ENCODE measurements at places on chromosomes 7 and 10.

- no peak for DNase-seq
These were observed 12.2 kb downstream of the TRPV6 start for GRCh38 chr7:142873281-142873784.

- DNase-seq: no peak
These were observed 528.9 kb downstream of the CNTNAP2 start for GRCh38 chr7:146645383-146645976.

GRCh38 chr10:127009366-127009765 is 104.1 kb downstream of the DOCK1 start:
- DNase-seq: no peak

DNA sequence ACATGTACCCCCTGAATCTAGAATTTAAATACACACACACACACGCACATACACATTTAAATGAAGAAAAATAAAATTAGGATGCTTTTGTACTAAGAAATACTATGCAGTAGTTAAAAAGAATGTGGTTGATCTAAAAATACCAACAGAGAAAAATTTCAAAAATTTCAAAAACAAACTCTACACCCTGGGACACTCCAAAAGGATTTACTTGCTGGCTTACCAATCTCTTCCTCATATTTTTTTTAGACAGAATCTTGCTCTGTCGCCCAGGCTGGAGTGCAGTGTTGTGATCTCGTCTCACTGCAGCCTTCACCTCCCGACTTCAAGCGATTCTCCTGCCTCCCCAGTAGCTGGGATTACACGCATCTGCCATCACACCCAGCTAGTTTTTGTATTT is 80.9 kb downstream of the HIP1 start:
- DNase-seq: no peak

GRCh38 chr7:18675579-18675978 is 180.0 kb downstream of the HDAC9 start:
- no peak for DNase-seq

DNA sequence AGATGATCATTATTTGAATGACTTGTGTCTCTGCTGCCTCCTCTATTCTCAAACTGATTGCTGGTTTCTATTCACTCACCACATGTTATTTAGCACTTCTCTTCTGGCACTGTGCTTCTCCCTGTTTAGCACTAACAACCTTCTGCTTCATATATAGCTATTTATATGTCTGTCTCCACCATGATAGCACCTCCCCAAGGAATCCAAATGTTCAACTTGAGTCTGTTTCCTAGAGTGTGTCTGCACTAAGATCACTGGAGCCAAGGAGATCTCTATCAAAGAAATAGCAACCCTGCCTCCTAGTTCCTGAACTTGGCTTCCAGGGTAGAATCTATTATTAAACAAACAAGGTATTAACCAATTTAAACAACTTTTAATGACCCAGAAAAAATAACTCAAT is 104.5 kb downstream of the CYP26A1 start:
- no peak for DNase-seq

DNA sequence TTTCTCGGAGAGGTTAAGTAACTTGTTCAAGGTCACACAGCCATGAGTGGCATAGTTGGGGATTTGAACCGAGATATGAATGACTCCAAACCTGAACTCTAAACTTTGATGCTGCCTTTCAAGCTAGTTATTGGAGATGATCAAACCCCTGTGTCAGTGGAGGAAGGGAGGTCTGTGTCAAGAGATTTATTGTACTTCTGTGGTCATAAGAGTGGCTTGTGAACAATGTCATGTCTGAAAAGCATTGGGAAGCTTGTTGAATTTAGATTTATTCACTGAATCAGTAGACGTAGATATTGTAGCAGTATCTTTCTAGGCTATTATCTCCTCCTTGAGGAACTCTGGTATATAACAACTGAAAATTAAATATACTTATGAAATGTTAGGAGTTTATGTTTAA is 27.3 kb downstream of the SNX10 start:
- DNase-seq: no peak

GRCh38 chr10:30688456-30688855 is 58.9 kb upstream of the LYZL2 start:
- no peak for DNase-seq

GRCh38 chr7:51446785-51447184 is 130.2 kb upstream of the COBL start:
- DNase-seq: no peak

DNA sequence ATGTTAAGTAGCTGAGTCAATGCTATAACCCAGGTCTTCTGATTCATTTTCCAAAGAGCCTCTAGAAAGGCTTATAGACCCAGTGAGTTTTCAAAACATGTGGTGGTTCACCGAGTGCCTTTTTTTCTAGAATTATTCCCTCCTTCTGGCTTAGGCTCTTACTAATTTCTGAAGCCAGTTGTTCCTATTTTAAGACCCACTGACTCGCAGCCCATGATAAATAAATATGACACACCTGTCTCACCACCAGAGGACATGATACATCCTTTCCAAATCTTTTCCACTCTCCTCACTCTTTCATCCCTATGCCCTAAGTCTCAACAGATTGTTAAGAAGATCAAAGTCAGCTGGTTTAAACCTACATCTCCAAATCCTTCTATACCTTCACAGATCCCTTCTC is 126.0 kb upstream of the WNT16 start:
- no peak for DNase-seq

DNA sequence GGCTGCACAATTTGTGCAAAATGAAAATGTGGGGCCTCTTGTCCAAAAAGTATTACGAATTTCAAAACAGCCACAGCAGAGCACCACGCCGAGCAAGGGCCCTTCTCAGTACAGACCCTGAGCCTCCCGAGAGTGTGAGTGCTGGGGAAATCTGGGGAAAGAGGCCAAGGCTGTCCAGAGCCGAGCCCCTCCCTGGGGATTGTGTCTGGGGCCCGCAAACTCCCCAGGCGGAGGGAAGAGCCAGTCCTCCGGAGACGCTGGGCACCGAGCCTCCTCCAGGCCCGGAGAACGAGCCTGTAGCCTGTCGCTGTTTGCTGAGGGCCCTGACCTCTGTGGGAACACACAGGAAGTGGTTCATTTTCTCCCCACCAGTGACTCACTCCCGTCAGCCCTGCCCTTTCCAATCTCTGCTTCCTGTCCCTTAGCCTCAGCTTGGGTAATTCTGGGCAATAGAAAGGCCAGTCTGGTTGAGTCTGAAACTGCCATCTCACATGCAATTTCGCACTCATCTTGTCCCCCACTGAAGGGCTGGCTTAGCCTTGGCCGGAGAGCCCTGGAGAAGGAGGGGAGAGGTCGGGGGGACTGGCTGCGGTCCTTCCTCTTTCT is 19.5 kb upstream of the GNA12 start:
- no peak for DNase-seq

DNA sequence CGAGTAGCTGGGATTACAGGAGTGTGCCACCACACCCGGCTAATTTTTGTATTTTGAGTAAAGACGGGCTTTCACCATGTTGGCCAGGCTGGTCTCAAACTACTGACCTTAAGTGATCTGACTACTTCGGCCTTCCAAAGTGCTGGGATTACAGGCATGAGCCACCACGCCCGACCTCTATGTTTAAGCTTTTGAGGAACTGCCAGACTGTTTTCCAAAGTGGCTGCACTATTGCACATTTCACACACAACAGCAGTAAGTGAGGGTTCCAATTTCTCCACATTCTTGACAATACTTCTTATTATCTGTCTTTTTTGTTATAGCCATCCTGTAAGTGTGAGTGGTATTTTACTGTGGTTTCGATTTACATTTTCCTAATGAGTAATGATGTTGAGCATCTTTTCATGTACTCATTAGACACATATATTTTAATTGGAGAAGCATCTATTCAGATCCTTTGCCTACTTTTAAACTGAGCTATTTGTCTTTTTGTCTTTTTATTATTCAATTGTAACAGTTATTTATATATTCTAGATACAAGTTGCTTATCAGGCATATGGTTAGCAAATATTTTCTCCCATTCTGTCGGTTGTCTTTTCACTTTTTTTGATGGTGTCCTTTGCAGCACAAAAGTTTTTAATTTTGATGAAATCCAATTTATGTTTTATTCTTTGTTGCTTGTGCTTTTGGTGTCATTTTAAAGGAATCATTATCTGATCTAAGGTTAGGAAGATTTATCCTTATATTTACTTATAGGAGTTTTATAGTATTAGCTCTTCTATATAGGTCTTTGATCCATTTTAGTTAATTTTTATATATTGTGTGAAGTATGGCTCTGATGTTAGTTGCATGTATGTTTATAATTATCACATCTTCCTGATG is 12.8 kb upstream of the IRF5 start:
- no peak for DNase-seq

GRCh38 chr10:33032654-33033151 is 74.7 kb upstream of the ITGB1 start:
- no peak for DNase-seq

- peak; percentile 43 for DNase-seq
These were observed 58.4 kb downstream of the MAPK8 start for GRCh38 chr10:48364659-48365405.

DNA sequence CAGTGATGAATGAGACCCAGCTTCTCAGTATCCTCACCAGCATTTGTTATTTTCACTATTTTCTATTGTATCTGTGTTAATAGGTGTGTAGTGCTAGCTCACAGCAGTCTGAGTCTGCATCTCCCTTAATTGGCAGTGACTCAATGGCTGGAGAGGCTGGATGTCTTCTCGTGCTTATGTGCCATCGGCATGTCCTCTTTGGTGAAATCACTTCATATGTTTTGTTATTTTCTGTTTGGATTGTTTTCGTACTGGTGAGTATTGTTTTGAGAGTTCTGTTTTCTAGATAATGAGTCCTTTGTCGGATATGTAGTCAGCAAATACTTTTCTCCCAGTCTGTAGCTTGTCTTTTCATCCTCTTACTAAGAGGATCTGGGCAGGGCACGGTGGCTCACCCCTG is 66.1 kb downstream of the AMZ1 start:
- DNase-seq: no peak

DNA sequence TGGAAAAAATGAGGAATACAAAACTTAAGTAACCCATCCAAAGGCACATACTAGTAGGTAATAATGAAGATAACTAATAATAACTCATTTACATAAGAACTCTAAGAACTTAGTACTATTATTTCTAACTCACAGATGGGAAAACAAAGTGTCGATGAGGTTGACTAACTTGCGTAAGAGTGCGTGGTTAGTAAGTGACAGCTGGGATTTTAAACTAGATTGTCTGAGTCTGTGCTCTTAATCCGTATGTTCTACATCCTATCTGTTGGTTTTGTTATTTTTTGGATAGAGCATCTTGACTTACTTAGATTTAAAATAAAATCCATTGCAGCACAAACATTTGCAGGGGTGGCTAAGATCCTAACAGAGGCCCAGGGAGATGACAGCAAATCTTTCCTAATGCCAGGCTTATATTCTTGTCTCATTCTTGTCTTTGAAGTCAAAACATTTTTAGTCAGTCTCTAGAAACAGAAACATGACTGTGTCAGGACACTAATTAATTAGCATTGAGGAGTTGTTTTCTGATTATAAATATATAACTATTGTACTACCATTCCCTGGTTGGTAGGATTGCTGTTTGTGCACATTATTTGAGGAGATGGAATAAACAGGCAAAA is 11.7 kb downstream of the RPA3 start:
- DNase-seq: no peak

DNA sequence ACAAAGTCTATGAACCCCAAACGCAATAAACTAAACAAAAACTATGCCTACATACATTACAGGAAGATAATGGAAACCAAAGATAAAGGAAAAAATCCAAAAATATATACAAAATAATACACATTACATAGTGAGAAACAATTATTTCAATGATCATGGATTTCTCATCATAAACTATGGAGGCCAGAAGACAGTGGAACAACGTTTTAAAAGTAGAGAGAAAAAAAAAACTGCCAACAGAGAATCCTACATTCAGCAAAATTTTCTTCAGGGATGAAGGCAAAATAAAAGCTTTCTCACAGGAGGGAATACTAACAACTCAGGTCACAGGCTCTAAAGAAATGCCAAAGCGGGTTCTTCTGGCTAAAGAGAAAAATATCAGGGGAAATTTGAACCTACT is 42.9 kb upstream of the FAM13C start:
- DNase-seq: no peak

DNA sequence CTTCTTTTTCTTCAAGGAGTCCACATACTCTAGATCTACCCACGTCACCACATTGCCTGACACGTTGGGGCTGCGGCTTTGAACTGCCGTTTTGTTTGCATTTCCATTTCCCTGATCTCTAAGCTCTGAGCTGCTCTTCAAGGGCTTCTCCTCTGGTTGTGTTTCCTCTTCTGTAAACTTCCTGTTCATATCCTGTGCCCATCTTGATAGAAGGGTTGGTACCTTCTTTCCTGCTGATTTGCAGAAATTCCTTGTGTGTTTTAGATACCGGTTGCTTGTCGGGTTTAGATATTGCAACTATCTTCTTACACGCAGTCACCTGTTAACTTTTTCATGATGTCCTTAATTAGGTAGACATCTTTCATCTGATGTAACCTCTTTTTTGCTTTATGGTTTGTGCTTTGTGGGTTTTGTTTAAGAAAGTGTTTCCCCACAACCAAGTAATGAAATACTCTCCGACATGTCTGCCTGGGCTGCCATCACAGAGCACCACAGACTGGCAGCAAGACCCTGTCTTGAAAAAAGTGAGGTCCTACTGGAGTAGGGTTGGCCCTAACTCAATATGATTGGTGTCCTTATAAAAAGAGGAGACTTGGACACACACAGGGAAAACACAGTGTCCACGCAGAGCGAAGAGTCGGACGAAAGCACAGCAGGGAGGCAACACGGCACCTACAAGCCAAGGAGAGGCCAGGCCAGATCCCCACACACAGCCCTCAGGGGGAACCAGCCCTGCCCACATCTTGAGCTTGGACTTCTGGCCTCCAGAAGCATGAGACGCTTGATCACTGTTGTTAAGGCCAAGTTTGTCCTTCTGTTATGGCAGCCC is 99.1 kb upstream of the PDGFA start:
- DNase-seq: no peak

DNA sequence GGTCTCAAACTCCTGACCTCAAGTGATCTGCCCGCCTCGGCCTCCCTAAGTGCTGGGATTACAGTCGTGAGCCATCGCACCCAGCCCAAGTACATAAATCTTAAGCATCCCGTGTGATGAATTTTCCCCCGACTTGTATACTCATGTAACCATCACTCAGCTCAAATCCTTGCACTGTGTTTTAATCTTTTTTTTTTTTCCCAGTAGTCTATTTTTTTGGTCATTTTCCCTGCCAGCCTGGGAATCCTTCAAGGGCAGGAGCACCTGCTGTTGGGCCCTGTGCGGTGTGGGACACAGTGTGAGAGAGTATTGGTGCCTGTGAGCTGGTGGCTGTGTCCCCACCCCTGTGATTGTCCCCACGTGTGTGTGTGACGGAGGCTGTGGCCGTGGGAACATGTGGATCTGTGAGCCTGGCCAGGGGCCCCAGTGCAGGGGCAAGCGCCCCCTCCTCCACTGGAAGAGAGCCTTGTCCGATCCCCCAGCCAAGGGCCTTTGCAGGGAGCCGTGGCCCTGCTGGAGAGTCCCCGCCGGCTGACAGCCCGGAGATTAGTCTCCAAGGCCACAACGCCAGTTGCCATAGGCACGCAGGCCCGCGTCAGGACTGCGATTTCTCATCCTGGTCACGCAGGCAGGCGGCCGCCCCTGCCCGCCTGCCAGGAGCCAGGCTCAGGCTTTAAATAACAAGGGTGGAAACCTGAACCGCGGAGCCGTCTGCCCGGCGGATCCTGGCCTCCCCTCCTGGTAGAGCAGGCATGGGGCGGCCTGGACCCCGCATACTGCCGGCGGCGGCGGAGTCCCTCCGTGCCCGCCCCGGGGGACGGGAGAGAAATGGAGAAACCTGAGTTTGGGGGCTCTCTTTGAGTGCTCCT is 26.5 kb downstream of the GTF2IRD1 start:
- DNase-seq: peak; percentile 46

- DNase-seq: no peak
These were observed 204.7 kb downstream of the DNAJB6 start for GRCh38 chr7:157541295-157542067.

Measured in smooth muscle cell of the brain vasculature (primary cell).